Activated gamma-delta T cell (primary cell): ENCODE measurements at places on chromosomes 1 and 21.

- no peak for DNase-seq
These were observed 135.4 kb downstream of the HMCN1 start for GRCh38 chr1:185869590-185869989.

GRCh38 chr1:243354511-243355153 is 98.8 kb downstream of the SDCCAG8 start:
- no peak for DNase-seq

- DNase-seq = no peak
These were observed 104.0 kb upstream of the RUNX3 start for GRCh38 chr1:25033828-25034705.

DNA sequence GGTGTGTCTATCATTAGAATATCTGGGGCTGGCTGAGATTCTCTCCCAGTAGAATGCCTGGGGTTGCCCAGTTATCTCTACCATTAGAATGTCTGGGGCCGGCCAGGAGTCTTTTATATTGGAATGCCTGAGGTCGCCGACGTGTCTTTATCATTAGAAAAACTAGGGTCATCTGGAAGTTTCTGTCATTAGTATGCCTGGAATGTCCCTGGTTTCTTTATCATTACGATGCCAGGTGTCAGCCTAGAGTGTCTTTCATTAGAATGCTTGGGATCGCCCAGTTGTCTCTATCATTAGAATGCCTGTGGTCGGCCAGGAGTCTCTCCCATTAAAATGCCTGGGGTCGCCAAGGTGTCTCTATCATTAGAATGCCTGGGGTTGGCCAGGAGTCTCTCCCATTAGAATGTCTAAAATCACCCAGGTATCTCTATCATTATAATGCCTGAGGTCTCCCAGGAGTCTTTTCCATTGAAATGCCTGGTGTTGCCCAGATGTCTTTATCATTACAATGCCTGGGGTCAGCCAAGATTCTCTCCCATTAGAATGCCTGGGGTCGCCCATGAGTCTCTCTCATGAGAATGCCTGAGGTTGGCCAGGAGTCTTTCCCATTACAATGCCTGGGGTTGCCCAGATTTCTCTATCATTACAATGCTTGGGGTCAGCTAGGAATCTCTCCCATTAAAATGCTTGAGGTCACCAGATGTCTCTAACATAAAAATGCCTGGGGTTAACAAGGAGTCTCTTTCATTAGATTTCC is 53.2 kb downstream of the RNF187 start:
- no peak for DNase-seq

DNA sequence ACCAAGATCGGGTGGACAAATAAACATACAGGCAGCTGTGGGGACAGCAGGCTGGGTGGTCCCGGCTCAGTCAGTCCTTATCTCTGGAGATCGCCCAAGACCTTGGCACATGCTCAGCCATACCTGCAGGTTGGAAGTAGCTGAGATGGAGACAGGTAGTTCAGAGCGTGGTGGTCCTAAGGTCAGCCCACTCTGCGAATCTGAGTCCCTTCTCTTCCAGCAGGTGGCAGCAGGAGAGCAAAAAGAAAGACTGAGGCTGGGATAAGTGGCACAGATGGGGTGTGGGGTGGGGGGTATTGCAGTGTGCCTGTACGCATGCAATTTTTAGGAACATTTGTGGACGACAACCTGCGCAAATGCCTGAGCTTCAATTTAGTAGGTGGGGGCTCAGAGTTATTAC is 104.9 kb downstream of the TENT5C start:
- DNase-seq = no peak
